Omental fat pad (tissue), 4 donors: ENCODE measurements at places on chromosomes 7 and 10. TPM values are rescaled to one million over a fixed set of nuclear protein-coding genes. Genes with fewer than 3 reads are reported as not detected.

MCM10 gene
- total RNA-seq: 2.2 TPM

DNA sequence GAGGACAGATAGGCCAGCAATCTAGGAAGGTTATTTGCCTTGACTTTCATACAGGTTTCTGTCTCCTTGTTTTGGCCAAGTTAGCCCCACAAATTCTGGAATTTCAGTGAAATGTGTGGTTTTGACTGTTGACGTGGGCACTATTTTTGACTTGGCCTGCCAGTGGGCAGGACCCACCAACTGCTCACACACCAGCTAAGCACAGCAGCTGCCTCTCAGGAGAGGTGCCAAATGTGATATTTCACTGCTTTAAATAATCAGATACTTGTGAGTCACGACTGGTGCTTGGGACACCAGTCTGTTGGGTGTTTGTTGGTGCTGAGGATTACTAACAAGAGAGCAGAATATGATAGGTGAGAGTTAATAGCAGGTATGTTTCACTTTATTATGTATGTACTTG lies 409.7 kb upstream of the MTPN start:
- no peak for DNase-seq

DNA sequence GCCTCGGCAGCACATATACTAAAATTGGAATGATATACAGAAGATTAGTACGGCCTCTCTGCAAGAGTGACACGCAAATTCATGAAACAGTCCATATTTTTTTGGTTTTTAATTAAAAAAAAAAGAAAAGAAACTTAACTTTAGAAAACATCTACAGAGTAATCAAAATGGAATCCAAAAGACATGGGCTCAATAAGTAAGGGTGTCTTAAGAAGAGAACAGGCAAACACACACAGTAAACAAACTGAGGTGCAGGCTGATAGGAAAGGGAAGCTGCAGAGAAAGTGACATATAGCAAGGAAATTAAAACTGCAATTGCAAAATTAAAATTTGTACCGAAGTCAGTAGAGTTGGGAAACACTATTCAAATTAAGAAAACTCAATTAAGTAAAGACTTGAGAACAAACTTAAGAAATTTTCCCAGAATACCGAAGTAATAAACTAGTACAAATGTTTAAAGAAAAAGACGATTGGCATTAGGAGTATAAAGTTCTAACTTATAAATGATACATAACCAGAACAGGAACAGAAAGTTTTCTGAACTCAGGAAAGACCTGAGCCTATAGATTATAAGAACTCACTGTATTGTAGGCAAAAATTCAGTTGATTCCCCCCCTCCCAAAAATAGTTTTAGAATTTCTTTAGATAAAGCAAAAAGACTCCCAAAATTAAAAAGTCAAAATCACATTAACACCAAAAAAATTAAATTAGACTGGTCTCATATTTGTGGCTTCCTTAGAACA lies 16.3 kb downstream of the MTPN start:
- DNase-seq: no peak

DNA sequence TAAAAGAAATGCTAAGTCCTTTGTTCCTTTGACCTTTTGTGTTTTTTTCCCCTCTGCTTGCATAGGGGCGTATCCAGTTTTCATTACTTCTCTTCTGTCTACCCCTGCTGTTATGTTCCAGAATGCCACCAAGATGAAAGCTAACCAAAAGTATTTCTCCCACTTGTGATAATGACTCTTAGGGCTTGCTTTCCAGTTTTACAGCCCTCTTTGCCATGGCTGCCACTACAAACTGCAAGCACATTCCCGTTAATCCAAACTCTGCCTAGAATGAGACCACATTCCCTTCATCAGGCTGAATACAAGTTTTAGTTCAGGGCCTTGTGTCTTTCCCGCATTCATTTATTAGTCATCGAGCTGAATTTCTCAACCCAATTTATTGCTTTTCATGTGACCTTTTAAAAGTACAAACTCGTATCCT lies 23.6 kb upstream of the CD36 start:
- DNase-seq: no peak

DNA sequence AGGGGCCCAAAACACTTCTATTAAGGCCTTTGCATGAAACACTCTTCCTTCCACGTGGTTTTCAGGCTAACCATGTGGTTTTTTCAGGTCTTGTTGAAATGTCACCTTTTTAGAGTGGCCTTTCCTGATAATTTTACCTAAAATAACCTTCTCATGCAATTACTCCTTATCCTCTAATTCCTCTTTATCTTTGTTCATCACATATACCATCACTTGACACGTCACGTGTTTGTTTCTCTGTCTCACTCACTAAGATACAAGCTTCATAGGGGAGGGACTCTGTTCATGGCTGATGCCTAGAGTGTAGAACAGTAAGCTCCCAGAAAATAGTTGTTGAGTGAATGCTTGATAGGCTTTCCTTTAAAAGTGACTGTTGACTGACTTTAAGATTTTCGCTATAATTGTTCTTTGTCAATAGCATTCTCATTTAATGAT lies 63.7 kb downstream of the ST7 start:
- DNase-seq: no peak
